ENCODE measurements at places on chromosomes 2 and 18.

DNA sequence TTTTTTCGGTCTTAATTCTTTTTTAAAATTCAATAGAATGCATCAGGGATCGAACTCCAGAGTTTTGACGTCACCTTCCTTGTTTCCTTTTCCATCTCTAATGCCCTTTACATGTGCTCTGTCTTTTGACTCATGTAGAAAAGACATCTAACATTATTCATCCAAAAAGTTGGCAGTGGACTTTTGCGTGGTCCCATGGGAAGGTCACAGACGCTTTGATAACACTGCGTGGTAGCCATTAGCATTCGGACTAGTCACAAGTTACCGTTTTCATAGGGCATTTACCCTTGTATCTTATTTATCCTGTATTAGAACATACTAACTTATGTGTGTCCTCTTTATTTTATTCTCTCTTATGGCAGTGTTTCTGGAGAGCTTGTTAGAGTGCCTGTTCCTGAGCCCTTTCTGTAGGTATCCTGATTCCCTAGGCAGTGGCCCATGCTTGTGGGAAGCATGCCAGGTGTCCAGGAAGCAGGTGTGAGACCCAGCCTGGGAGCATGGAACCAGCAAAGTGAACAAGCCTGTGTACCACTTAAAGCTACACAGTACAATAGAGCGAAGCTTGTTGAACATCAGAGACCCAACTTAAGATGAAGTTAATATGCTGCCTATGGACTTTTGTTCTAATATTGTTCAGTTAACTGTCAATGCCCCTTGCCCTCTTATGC lies 73.6 kb upstream of the RBM44 start:
- no peak overlapping the region for H3K4me3 ChIP-seq
- H3K4me1 ChIP-seq = peaks cover 36% of the 10 kb centered on the region
- peaks cover 11% of the 10 kb centered on the region for H3K36me3 ChIP-seq

DNA sequence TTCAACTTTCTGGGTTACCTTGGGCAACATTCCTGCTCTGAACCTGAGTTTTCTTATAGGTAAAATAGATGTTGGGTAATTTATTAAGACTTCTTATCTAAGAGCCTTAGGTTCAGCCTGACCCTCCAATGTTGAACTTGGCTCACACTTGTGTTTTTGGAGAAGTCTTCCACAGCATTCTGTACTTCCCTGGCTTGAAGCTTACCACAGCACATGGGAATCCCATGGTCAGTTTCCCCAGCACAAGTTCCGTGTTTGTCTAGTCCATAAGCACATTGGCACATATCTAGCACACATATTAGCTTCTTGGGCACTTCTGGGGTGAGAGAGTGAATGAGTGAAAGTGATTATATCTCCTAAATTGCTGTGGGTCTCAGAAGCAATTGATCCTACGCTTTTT lies 782.5 kb upstream of the HS6ST1 start:
- no peaks in the 10 kb centered on the region for H3K4me1 ChIP-seq
- H3K4me3 ChIP-seq = no peak overlapping the region
- H3K36me3 ChIP-seq = no peaks in the 10 kb centered on the region
- H3K27ac ChIP-seq = no peak overlapping the region
- no peaks in the 10 kb centered on the region for H3K27me3 ChIP-seq
- DNase-seq = no peak

DNA sequence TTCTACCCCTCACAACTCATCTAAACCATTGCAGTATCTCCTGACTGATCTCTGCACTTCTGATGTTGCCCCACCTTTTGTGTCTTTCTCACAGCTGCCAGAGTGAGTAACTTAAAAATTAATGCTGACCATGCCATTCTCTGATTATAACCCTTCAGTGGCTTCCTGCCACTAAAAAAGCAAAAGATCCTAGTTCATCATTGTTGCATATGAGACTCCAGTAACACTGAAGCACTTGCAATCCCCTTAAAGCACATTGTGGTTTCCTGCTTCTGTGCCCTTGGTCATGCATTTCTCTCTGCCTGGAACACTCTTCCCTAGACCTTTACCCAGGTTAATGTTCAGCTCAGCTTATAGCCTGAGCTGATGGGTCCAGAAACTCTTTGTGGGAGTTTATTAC lies 95.1 kb upstream of the WDSUB1 start:
- no peak for DNase-seq
- H3K4me1 ChIP-seq = no peaks in the 10 kb centered on the region
- no peaks in the 10 kb centered on the region for H3K27me3 ChIP-seq
- H3K36me3 ChIP-seq = peaks cover 17% of the 10 kb centered on the region
- H3K27ac ChIP-seq = no peak overlapping the region
- no peak overlapping the region for H3K4me3 ChIP-seq

DNA sequence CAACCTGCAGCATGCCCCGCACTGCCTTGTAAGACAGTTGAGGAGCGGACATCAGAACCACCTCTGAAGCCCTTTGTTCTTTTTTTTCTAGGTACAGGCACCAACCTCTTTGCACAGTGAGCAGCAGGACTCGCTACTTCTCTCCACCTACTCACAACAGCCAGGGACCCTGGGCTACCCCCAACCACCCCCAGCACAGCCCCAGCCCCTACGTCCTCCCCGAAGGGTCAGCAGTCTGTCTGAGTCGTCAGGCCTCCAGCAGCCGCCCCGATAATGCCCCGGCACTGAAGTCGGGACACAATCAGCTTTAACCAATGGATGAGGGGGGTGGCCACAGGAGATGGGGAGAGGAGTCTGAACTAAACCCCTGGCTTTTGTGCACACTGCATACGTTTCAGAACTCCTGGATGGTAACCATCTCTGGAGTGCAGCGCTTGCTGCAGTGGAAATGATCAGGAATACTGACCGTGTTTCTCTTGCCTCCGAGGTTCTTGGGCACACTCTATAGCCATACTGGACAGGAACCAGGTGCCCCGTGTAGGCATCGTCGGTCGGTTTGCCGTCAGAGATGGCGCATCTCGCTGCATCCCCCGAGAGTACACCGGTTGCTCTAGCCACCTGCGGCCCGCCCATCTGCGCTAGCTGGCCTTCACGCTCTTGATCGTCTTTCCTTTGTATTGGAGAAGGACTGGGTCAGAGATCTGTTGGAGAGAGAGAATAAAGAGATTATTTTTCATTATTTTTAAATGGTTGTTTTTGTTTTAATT lies 6.6 kb upstream of the RPL31 start:
- no peaks in the 10 kb centered on the region for H3K4me1 ChIP-seq
- no peaks in the 10 kb centered on the region for H3K36me3 ChIP-seq
- H3K27ac ChIP-seq = no peak overlapping the region

- no peaks in the 10 kb centered on the region for H3K27me3 ChIP-seq
- H3K4me1 ChIP-seq = peaks cover 40% of the 10 kb centered on the region
- H3K36me3 ChIP-seq = peaks cover 3% of the 10 kb centered on the region
- DNase-seq = peak; percentile 52
- no peak overlapping the region for H3K4me3 ChIP-seq
Measured at GRCh38 chr18:57744211-57744694, 58.9 kb downstream of the ATP8B1 start.

- peaks cover 45% of the 10 kb centered on the region for H3K4me1 ChIP-seq
- H3K36me3 ChIP-seq = no peaks in the 10 kb centered on the region
- H3K4me3 ChIP-seq = no peak overlapping the region
- no peaks in the 10 kb centered on the region for H3K27me3 ChIP-seq
- peak; percentile 82 for DNase-seq
Measured at GRCh38 chr2:109322111-109322510, 193.1 kb downstream of the SH3RF3 start.

Measured in astrocyte (in vitro differentiated cells and primary cell).